Psoas muscle (tissue), 8 donors: ENCODE measurements at places on chromosomes 2 and 18. TPM values are rescaled to one million over a fixed set of nuclear protein-coding genes. Genes with fewer than 3 reads are reported as not detected.

DNA sequence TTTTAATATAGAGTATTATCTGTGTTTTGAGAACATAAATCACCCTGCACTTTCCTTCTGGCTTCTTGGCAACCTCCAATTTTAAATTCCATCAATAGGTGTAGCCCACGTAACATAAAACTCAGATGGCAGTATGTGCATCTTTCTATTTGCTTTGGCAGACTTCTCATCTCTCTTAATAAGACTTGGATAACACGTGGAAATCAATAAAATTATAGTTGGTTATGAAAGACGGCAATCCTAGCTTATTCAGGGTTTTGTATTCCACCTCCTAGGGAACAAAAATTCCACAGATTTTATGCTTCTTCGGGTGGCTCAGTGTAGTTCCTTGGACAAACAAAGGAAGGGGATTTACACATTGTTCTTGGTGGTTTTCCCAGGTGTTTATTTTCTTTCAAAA, 299.3 kb downstream of the RND3 start:
- no peak for DNase-seq

GRCh38 chr18:1094409-1094808, 189.7 kb downstream of the ADCYAP1 start:
- no peak for DNase-seq

The SERPINB3 gene
- polyA plus RNA-seq = 0.03 TPM

The SCN7A gene
- 1.2 TPM for polyA plus RNA-seq

GRCh38 chr2:156986339-156986988, 271.0 kb upstream of the GALNT5 start:
- no peak for DNase-seq

- DNase-seq = no peak
These were observed 130.8 kb upstream of the LGALSL start for GRCh38 chr2:64323197-64323596.

The SNTG2 gene
- not detected for polyA plus RNA-seq

- DNase-seq = no peak
These were observed 46.7 kb downstream of the DGKD start for GRCh38 chr2:233400961-233401360.

- DNase-seq = peak; percentile 77
These were observed 258.5 kb downstream of the TWIST2 start for GRCh38 chr2:239106314-239106908.

The C2orf69 gene
- polyA plus RNA-seq = 8.0 TPM

DNA sequence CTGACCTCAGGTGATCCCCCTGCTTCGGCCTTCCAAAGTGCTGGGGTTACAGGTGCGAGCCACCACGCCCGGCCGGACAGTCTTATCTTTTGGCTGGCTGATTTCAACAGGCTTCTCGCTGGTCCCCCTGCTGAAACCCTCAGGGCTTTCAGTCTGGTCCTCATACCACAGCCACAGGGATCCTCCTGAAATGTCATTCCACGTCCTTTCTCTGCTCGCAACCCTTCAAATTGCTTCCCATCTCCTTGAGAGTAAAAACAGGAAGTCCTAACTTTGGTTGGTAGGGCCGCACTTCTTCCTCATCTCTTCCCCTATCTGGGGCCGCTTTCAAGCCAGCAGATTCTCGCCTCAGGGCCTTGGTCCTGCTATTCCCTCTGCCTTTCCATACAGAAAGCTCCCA, 1.4 kb upstream of the CAB39 start:
- no peak for DNase-seq

DNA sequence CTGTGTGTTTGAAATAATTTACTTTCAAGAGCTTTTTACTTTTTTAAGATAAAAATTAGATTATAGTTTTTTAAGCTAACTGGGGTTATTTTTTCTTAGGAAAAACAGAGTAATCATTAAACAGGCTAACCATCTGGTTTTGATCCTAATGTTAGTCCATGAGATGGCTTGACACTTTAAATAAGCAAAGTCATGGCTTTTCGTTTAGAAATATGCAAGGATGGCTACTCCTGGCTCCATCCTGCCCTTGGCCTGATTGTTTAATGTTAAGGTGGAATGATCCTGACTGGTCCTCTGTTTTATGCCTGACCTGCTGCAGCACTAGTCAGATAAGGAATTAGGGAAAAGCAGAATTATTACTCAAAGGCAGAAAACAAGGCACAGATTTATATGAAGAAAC, 39.7 kb upstream of the PNPT1 start:
- DNase-seq = no peak

GRCh38 chr2:45816272-45816671, 164.8 kb downstream of the PRKCE start:
- no peak for DNase-seq

- no peak for DNase-seq
These were observed 79.4 kb upstream of the SRD5A2 start for GRCh38 chr2:31660165-31660564.

DNA sequence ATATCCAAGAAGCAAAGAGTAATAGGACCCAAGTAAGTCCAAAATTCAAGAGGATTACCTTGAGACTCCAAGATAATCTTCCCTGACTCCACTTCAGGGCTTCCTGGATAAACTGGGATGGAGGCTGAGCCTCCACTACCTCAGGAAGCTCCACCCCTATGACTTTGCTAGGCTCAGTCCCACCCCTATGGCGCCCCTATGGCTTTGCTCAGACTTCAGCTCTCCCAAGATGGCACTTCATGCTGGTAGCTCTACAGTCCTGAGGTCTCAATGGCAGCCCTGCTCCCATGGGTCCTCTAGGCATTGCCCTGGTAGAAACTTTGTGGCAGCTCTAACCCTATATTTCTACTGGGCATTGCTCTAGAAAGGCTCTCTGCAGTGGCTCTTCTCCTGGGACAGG, 69.9 kb upstream of the CHAC2 start:
- DNase-seq = no peak

DNA sequence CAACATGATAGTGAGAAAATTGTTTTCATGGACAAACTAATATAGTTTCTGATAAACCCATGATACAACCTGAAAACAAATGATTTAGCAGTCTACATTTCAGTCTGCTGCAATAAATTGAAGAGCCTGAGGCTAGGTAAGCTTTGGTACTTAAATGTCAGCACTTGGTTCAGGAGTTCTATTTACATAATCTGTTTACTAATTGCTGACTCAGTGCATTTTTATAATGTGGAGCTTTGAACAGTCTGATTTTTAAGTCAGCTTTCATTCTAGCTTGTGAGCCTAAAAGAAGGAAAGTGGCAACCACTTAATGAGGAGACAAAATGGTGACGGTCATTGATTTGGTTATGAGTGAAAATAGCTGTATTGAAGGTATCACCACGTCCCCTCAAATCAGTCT, 488.6 kb downstream of the CPS1 start:
- DNase-seq = no peak

The ST6GAL2 gene
- 0.01 TPM for polyA plus RNA-seq

DNA sequence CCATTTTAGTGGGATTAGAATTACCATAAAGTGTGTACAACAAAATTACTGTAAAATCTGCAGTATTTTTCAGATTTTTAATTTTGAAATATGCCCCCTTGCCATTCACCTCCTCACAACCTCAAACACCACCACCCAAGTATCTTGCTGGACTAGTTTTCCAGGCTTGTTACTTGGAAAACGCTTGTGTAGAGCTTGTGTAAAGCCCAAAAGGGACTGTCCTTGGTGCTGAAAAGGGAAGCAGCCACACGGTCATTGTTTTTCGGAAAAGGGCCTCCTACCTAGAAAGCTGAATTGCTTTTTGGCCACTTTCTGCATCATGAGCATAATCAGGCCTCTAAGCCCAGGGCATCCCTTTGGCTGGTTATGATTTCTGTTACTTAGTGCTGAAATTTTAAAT, 563.4 kb downstream of the LRRTM4 start:
- DNase-seq = no peak

DNA sequence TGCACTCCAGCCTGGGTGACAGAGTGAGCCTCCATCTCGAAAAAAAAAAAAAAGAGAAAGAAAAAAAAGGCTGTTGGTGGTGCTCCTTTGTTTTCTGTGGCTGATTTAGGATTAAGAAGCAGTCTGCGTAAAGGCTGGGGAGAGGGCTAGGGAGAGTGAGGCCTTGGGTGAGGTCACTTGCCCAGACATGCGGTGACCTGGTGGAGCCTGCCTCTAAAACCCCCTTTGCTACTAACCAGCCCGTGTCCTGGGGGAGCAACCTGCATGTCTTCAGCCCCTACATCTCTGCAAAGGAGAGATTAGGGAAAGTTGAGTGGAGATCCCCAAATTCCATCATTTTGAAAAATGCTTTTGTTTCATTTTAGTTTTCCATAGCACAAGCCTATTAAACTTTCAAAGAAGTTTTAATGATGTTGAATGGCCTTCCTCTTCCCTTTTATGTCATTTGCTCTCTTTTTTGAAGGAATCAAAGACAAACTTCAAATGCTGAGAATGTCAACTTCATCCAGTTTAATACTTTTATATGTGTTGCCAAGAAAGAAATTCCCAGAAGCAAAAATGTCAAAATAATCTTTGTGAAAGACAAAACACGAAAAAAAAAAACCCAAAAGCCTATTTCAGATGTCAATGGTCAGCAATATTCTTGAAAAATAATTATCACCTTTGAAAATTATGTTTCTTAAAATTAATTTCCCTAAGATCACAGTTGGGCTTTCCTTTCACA, 38.9 kb upstream of the RALBP1 start:
- DNase-seq = no peak

GRCh38 chr18:11005528-11005927, 143.8 kb downstream of the PIEZO2 start:
- DNase-seq = no peak

The TMEM17 gene
- 1.1 TPM for polyA plus RNA-seq

The SERPINB11 gene
- polyA plus RNA-seq = not detected

The PAIP2B gene
- 7.2 TPM for polyA plus RNA-seq

The ANKRD36B gene
- 0.88 TPM for polyA plus RNA-seq

DNA sequence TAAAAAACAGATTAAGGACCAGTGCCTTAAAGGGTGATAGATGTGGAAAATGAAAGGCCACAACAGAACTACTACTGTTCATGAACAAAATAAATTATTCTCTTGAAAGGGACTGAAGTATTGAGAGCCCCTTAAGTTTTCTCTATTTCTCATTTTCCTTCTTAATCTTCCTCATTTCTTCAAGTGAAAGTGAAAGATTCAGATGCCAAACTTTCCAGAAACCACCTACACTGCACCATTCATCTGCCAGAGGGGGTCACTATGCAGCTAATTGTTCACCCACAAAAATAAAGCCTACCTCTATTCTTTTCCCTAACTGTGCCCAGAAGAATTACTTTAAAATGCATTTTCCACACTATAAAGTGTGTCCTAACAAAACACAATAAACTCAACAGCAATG, 140.1 kb downstream of the NR4A2 start:
- no peak for DNase-seq

DNA sequence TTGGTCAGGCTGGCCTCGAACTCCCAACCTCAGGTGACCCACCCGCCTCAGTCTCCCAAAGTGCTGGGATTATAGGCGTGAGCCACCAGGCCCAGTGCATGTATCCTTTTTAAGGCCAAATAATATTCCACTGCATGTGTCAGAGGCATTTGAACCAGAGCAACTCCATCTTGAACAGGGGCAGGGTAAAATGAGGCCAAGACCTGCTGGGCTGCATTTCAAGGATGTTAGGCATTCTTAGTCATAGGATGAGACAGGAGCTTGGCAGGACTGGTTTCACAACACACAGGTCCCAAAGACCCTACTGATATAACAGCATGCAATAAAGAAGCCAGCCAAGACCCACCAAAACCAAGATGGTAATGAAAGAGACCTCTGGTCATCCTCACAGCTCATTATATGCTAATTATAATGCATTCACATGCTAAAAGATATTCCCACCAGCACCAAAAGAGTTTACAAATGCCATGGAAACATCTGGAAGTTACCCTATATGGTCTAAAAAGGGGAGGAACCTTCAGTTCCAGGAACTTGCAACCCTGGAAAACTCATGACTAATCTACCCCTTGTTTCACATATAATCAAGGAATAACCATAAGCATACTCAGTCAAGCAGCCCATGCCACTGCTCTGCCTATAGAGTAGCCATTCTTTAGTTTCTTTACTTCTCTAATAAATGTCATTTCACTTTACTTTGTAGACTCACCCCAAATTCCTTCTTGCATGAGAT, 204.6 kb downstream of the RAB3GAP1 start:
- DNase-seq = no peak

DNA sequence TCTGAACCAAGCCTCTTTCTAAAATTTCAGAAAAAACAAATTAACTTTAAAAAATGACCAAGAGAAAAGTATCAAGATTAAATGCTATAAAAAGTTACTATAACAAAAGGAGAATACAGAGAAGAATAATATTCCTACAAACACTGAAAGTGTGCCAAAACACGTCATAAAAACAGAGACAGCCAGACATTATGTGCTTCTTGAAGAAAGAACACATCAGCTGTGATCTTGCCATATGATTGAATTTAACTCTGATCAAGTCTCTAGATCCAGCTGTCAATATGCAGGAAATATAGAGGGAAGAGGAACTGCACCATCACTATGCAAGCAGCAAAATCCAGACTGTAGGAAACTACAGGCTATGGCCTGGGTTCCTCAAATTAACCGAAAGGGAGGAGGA, 33.7 kb upstream of the COL5A2 start:
- DNase-seq = no peak

GRCh38 chr2:131036269-131036668, 57.0 kb downstream of the FAM168B start:
- no peak for DNase-seq

The ABCB11 gene
- 0.03 TPM for polyA plus RNA-seq

- no peak for DNase-seq
These were observed 892.5 kb upstream of the LRRTM1 start for GRCh38 chr2:81196933-81197628.

The CNTNAP5 gene
- polyA plus RNA-seq = not detected

- no peak for DNase-seq
These were observed 21.3 kb upstream of the MAPRE2 start for GRCh38 chr18:35019933-35020332.

- DNase-seq = no peak
These were observed 39.7 kb upstream of the IGFBP5 start for GRCh38 chr2:216735086-216735485.

GRCh38 chr18:3679241-3679640, 229.3 kb downstream of the TGIF1 start:
- DNase-seq = no peak

DNA sequence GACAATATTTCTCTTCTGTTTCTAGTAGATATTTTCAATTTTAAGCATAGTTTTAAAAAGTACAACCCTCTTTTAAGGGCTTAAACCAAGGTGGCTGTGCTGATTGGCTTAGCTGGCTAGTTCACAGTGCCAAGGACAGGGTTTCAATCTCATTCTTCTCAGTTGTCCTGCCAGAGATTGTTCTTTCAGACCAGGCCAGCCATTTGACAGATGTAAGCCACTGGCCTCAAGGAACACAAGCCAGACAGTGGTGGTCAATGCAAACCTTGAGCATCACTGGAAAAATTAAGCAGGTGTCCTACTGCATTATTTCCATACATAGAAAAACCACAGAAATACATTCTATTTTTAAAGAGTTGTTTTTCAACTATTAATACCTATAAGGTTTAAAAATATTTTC, 5.9 kb downstream of the RNF103 start:
- no peak for DNase-seq

The CTNNA2 gene
- 0.17 TPM for polyA plus RNA-seq

GRCh38 chr2:48948400-48949125, 193.0 kb upstream of the LHCGR start:
- no peak for DNase-seq

The SP5 gene
- 0.07 TPM for polyA plus RNA-seq
